ENCODE measurements at places on chromosomes 3 and 15.

DNA sequence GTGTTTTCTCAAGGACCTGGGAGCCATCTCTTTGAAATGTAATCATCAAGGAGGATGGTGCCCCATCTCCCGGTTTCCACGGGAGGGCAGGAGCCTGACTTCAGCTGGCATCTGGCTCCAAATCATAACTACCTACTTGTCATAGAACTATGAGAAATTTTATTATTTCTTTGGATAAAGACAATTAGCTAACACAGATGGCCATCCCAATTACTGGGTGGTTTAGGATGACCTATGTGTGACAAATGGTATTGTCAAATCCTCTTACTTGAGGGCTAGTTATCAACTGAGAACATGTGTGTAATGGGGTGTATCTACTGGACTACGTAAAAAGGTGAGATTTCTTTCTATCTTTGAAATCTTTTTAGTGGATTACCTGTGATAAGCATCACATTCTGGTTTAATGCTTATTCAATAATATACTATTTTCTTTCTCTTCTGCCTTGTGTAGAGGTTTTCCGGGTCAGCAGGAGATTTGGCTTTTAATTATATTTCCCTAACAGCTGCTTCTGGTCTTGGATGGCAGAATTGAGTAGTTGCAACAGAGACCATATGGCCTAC is 15.3 kb upstream of the PARP14 start:
- no peak for DNase-seq

DNA sequence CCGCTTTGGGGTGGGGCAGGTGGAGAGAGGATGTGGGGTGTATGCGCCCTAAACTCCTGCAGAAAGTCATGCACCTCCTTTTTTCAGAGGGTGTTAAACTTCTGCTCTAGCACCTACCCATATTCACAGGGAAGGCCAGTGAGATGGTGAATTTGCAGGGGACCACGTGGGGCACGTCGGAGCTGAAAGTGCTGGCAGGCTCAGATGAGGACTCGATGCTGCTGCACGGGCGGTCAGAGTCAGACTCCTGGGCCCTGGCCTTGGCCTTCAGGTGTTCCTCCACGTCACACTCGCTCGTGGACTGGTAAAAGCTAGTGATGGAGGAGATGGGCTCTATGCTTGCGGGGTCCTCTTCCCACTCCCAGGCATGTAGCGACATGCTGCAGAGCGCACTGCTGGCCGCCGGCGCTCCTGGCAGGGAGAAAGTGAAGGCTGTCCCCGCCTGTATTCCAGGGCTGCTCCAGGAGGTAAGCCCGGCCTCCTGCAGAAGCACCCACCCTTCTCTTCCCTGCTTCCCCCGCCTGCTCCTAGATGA is 883 bp downstream of the CFAP92 start:
- DNase-seq, result no peak

- no peak for DNase-seq
These were observed 66.3 kb downstream of the RTP4 start for GRCh38 chr3:187434524-187434923.

GRCh38 chr15:58690703-58691102 is 58.8 kb downstream of the ADAM10 start:
- DNase-seq, result no peak

DNA sequence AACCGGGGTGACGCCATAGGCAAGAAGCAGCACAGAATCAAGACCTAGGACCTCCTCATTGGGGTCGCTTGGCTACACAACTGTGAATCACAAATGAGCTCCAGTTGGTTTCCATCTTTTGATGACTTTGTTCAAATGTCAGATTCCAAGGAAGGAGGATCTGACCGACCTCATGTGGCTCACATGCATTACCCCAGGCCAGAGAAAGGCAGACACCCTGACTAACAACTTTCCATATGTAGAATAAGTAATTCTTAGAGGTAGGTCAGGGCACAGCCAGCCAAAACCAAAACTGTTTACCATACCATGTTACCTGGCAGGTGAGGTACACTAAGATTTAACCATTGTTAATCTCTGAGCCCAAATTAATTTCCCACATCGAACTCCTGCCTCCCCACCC is 96.5 kb downstream of the CCNL1 start:
- DNase-seq, result no peak

GRCh38 chr3:38640661-38641452 is 8.6 kb downstream of the SCN5A start:
- no peak for DNase-seq

- DNase-seq, result no peak
These were observed 106.2 kb downstream of the TLE3 start for GRCh38 chr15:69991551-69991980.

DNA sequence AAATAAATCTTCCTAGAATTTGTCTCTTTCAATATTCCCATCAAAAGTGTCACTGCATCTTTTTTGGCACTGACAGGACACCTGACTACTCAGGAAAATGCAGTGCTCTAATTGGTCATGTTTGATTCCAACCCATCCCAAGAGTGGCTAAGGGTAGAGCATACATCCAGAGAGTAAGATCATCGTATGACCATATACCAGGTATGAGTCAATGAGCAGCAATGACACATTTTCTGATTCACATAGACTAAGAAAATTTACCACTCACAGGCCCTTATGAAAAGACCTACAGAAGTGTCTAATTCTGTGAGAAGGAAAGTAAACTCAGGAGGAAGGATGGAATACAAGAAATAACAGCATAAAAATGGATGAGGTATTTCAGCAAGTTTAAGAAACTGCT is 434.2 kb downstream of the ZIC1 start:
- no peak for DNase-seq

DNA sequence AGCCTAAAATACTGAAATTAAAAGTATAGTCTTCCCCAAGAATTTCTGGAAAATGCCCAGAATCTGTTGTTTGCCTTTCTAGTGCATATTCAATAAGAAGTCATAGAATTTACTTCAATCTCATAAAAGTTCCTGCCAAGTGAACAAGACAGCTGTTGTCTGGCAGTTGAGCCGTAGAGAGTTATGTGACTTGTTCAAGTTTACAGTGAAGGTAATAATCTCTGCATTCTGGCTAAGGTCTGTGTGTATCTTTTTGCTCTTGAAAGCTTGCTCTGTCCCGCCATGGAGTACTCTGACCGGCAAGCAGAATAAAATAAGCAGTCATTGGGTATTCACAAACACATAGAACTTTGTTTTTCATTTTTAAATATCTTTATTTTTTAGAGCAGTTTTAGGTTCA is 77.8 kb downstream of the GHSR start:
- no peak for DNase-seq

DNA sequence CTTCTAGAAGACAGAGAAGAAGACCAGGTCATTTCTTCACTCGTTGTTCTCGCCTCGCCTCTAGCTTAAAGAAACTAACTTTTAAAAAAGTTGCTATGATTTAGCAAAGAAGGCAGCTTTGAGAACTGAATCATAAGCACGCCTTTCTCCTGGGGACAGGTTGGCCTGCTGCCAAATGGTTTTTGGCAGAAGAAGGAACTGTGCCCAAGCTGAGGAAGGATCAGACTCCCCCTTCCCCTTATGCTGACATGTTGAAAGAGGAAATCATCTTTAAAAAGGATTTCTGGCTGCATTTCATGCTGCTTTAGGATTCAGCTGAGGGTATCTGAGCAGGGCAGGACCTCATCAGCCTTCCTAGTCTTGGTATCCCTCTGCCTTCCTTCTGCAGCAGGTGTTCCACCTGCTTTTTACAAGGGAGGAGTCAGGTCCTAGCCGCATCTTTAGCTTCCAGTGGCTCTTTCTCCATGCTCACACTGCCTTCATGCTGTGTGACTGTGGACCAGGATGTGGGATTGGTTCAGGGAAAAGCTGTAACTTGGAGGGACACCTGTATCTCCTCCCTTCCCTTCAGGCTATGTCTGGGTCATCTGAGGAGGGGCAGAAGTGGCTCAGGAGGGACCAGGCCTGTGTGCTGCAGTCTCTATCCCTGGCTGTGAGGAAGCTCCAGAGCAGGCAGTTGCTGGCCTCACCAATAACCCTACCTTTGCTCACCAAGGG is 34.1 kb upstream of the HACD2 start:
- DNase-seq, result peak; percentile 95

DNA sequence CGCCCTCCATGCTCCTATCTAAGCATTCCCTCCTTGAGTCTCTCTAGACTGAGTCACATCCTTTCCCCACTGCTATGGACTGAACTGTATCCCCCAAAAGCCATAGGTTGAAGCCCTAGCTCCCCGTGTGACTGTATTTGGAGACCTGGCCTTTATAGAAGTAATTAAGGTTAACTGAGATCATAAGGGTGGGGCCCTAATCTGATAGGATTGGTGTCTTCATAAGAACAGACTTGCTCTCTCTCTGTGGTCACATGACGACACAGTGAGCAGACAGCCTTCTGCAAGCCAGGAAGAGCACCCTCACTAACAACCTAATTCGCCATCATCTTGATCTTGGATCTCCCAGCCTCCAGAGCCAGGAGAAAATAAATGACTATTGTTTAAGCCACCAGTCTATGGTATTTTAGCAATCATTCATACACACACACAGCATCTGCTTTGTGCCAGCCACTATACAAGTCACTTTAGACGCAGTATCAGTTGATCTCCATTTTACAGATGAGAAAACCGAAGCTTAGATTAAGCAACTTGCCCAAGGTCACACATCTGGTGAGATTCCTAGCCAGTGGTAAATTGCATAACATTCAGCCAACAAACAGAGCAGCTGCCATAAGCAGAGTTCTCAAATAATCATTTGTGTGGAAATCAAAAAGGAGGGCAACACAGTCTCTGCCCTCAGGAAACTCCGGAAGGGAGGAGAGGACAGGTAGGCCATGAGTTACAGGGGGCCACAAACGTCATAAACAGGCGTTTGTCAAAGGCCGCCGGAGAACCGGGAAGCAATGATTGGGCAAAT is 66.3 kb upstream of the HES1 start:
- no peak for DNase-seq

GRCh38 chr15:70442616-70443321 is 320.6 kb downstream of the UACA start:
- no peak for DNase-seq

DNA sequence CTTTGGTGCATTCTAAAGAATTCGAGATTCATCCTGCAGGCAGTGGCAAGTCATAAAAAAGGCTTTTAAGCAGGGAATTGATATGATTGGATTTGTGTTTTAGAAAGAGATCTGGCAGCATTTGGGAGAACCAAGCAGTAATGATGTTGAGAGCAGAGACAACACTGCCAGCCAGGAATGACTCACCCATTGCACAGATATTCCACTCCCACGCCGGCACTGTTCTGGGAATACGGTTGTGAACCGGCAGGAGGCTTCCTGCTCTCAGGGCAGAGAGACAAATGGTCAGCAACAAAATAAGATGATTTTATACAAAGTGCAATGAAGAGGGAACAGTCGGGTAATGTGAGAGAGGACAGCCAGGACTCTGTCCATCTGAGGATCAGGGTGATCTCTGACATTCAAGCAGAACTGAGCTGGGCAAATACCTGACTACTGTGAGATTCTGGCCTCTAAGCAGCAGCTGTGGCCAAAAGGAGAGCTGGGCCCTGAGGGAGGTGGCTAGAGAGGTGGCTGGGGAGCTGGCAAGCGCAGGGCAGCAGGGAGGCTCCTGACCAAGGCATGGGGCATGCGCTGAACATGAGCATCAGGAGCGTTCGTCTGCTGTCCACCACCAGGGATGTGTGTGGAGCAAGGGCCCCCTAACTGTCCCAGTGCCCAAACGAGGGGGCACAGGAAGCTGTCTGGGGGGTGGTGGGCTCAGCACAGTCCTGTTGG is 56.1 kb upstream of the PLXNA1 start:
- DNase-seq, result no peak

Data from common myeloid progenitor, CD34-positive (primary cell).